AG04450 (cell line): ENCODE measurements at places on chromosomes 4 and X. TPM values are rescaled to one million over a fixed set of nuclear protein-coding genes. Genes with fewer than 3 reads are reported as not detected.

DNA sequence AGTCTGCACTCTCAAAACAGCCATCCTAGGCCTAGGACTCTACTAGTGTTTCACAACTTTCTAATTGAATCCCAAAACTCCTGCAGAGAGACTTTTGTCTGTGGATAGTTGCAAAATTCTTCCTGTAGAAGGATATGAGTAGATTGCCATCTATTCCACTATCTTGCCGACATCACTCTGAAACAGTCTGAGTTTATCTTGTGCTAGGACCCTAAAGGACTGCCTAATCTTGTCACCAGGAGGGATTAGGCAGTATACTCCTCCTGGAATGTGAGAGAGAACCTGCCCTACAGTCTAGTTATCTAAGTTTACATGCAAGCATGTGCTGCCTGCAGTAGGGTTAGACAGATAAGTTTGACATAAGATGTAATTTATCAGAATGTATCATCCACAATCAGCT lies 1646.6 kb upstream of the PCDH7 start:
- no peak for DNase-seq

Gene GSX2
- not detected in 2 replicates for polyA plus RNA-seq

GRCh38 chr4:82799006-82799881 lies 648 bp upstream of the SCD5 start:
- DNase-seq, result no peak

DNA sequence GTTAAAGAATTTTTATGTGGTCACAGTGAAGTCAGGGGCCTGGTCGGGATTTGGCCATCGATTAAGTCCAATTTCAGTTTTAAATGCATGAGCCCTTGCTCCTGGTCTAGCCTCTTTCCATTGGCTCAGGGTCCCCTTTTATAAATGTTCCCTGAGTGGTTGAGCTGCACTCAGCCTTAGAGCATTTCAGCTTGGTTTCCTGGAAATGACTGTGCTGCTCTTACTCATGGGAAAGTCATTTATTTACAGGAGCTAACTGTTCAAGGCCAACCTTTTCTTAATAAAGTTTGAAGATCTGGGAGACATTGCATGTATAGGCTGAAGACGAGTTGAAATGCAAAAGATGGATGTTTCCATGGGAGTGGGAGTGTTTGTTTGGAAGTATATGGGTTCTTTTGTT lies 98.8 kb upstream of the CLNK start:
- peak; percentile 59 for DNase-seq

- no peak for DNase-seq
Measured at GRCh38 chrX:54171091-54171490, 12.0 kb downstream of the FAM120C start.

Gene HELT
- not detected in 2 replicates for polyA plus RNA-seq

Gene SLC6A8
- 6.9 and 12.3 TPM in 2 replicates for polyA plus RNA-seq

Gene TACC3
- 7.0 and 8.5 TPM in 2 replicates for polyA plus RNA-seq
